Activated T-cell treated with anti-CD3 and anti-CD28 coated beads, Interleukin-2, amount 50 U/mL, for 72 hours (primary cell): ENCODE measurements at places on chromosomes 5 and 9. TPM values are rescaled to one million over a fixed set of nuclear protein-coding genes. Genes with fewer than 3 reads are reported as not detected.

FGF18 gene
- 0.12 TPM for total RNA-seq

HSD17B3 gene
- total RNA-seq: 0.81 TPM

ZSWIM6 gene
- total RNA-seq: 6.9 TPM

SPINK4 gene
- not detected for total RNA-seq

RFESD gene
- total RNA-seq: 4.8 TPM

CFAP77 gene
- total RNA-seq: not detected

TCERG1 gene
- 84.5 TPM for total RNA-seq

SLC6A19 gene
- not detected for total RNA-seq

S100Z gene
- 1.7 TPM for total RNA-seq

EHMT1 gene
- 67.5 TPM for total RNA-seq

SHB gene
- total RNA-seq: 1.6 TPM

VAV2 gene
- total RNA-seq: 5.1 TPM

TRIP13 gene
- 18.2 TPM for total RNA-seq
